ENCODE measurements at places on chromosomes 5 and 9.

- DNase-seq: no peak
Measured at GRCh38 chr9:83264315-83264714, 201.4 kb upstream of the RASEF start.

GRCh38 chr5:53211799-53212198 lies 102.2 kb upstream of the MOCS2 start:
- DNase-seq: no peak

GRCh38 chr5:137032929-137033328 lies 466.2 kb downstream of the SPOCK1 start:
- DNase-seq: no peak

DNA sequence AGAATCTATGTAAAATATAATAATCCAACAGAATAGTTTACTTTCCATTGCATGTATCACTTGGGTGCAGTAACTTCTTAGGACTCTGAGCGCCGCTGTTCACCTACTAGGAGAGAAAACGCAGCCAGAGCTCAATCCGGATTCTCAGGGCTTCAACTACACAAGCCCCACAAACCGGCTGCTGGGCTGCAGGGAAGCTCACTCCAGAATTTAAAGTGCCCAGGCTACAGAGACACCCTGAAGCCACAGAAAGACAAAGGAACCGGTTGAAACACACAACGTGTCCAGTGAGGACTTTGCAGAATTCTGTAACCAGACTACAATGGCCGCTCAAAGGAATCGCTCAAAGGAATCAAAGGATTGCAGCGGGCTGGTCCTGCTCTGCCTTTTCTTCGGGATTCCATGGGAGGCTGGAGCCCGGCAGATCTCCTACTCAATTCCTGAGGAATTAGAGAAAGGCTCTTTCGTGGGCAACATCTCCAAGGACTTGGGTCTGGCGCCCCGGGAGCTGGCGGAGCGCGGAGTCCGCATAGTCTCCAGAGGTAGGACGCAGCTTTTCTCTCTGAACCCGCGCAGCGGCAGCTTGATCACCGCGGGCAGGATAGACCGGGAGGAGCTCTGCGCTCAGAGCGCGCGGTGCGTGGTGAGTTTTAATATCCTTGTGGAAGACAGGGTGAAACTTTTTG lies at the start of gene PCDHGA10:
Gene PCDHGA10 (plus strand): TSS at position 134 of the 686 bp plus-strand sequence. CDS start 189 bp downstream, at position 323.
- peak; percentile 44 for DNase-seq

GRCh38 chr9:131593091-131593820 lies 47.9 kb downstream of the PRRT1B start:
- no peak for DNase-seq

DNA sequence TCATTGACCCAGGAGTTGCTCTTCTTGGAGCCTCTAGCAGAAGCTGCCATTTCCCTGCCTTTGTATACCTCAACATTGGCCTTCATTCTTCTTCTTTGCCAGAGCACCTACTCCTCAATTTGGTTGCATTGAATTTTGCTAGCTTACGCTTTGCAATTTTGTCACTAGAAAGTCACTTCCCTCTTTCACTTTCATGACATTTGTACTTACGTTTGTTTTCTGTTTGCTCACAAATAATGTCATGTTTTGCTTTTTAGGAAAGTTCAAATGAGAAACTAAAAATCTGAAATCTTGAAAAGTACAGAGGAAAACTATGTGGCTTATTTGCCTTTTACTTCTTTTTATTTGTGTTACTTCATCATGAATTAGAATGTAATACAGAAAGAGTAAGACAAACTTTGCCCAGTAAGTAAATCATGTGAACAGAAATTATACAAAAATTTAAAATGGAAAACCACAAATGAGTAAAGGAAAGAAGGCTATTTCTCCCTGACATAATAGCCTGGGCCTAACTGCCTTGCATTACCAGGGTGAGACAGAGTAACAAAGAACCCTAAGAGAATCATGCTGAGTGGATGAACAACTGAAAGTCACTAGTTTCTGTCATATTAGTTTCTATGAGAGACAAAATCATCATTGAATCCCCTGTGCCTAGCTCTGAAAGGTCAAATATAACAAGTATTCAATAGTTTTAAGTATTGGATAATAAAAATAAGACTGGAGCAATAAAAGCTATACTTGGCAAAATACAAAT lies 7.4 kb upstream of the IFNA1 start:
- DNase-seq: no peak

GRCh38 chr5:123367739-123368138 lies 55.5 kb downstream of the CEP120 start:
- DNase-seq: no peak

GRCh38 chr5:149935431-149935901 lies 9.1 kb downstream of the PDE6A start:
- no peak for DNase-seq

- DNase-seq: no peak
Measured at GRCh38 chr9:114779352-114779845, 26.4 kb downstream of the TNFSF15 start.

- DNase-seq: no peak
Measured at GRCh38 chr5:88544671-88545070, 276.0 kb upstream of the TMEM161B start.

- no peak for DNase-seq
Measured at GRCh38 chr5:2861605-2862004, 110.1 kb upstream of the IRX2 start.

DNA sequence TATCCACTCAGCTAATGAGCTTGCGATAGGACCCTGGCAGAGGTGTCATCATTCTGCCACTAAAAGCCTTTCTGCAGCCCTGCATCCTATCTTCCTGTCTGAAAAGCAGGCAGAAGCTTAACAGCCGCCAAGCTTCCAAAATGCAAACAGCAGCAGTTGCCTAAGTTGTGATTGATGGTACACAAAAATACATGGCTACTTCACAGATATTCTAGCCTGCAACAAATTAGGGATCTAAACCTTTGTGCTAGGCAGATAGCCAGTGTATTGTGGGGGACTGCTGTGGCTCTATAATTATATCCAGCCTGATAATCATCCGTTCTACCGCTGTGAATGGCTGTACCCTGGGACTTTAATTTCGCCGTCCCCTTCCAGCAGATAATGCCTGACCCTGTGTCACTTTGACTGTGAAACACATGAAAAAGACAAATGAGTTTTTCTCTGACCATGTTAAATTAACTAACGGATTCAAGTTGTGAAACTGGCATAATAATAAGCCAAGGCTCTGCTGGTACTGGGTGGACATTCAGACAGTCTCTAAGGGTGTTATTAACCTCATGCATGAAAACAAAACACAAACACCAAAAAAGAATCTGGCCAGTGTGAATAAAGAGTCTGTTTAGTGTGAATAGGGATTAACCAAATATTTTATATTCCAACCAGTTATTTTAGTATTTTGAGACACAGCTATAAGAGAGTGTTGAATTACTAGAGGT lies 45.9 kb downstream of the SEMA6A start:
- no peak for DNase-seq

GRCh38 chr9:130872093-130872492 lies 24.5 kb downstream of the QRFP start:
- DNase-seq: no peak

DNA sequence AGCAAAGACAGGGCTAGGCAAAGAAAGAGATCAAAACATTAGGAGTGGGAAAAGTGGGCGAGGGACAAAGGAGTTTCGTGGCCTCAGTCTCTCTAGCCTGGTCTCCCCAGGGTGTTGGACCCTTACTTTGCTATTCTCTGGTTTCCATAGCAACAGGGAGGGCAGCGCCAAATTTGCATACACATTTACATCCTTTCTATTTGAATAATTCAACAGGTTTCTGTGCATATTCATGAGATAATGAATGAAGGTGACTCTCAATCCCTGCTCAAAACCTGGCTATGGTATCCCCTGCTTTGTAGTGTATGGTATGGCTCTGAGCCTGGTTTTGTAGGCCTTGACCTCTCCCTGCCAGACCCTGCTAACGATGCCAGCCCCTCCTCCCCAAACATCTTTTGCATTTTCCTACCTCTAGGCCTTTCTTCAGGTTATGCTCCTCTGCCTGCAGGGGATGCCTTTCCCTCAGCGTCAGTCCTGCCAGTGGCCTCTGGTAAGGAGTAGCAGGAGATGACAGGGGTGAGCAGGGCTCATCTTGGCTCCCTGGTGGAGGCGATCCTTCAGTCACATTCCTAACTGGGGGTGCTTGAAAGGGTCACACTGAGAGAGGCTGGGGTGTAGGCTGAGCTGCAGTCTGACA lies 9.8 kb downstream of the RPP25L start:
- no peak for DNase-seq

DNA sequence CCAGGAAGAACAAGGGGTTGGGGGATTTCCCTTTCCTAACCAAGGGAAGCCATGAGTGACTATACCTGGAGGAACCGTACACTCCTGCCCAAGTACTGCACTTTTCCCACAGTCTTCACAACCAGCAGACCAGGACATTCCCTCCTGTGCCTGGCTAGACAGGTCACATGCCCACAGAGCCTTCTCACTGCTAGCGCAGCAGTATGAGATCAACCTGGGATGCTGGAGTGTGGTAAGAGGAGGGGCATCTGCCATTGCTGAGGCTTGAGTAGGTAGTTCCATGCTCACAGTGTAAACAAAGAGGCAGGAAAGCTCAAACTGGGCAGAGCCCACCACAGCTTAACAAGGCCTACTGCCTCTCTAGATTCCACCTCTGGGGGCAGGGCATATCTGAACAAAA lies 35.9 kb downstream of the SAXO1 start:
- DNase-seq: no peak

DNA sequence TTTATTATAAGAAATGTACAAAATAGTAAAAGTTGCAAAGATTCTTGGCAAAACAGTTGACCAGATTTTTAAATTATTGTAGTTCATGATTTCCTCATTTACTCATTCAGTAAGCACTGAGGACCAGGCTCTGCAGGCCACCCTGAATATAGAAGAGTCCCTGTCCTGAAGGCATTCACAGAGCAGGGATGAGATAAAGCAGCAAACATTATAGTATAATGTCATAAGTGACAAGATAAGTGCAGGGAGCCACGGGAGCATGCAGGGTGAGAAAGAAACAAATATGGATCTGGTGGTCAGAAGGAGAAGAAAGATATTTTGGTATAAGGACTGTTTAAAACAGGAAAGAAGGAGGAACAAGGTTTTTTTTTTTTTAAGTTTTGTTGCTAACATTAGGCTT lies 46.0 kb downstream of the PARP8 start:
- no peak for DNase-seq

- DNase-seq: no peak
Measured at GRCh38 chr9:93984860-93985259, 29.7 kb upstream of the BARX1 start.

GRCh38 chr9:134942011-134942787 lies 24.5 kb upstream of the FCN1 start:
- no peak for DNase-seq

DNA sequence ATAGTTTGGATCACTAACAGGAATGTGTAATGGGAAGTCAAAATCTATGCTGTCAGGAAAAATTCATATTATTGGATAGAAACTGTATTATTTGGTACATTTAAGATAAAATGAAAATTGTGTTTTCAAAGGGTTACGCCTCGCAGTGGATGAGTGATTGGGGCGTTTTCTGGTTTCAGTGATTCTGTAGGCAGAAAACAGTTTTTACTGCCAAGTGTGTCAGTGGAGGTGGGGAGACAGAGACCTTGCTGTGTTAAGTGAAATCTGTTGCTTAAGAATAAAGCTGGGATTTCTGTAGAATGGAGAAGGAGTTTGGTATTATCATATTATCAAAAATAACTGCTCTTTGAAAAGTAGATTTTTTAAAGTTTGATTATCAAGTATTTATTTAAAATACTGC lies 69.7 kb downstream of the GHR start:
- no peak for DNase-seq

DNA sequence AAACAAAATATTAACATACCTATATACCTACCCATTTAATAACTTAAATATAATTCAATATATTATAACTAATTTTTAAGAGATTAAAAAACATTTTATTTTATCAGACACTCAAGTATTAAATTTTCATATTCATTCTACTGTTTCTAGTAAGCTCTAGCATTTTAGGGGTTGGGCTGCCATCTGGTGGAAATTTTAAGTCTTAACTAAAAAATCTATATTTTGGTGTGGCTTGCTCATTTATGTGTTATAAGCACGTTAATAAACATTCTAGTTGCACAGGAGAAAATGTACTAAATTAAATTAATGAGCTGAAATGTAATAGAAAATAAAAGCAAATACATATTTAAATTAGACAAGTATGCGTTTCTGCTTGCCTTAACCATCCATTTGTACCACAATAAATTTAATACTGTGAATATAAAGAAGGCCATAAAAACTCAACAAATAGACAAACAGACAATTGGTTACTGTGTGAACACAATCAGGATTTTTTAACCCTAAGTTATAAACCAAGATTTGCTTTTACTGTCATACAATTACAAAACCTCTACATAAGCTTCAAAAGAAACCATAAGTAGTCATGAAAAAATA lies 1728.3 kb upstream of the CDH9 start:
- no peak for DNase-seq

GRCh38 chr5:143413958-143414669 lies 10.6 kb upstream of the NR3C1 start:
- DNase-seq: no peak

- no peak for DNase-seq
Measured at GRCh38 chr9:95217936-95218335, 99.6 kb downstream of the FANCC start.

GRCh38 chr9:86052556-86053468 lies 46.5 kb downstream of the GOLM1 start:
- no peak for DNase-seq

DNA sequence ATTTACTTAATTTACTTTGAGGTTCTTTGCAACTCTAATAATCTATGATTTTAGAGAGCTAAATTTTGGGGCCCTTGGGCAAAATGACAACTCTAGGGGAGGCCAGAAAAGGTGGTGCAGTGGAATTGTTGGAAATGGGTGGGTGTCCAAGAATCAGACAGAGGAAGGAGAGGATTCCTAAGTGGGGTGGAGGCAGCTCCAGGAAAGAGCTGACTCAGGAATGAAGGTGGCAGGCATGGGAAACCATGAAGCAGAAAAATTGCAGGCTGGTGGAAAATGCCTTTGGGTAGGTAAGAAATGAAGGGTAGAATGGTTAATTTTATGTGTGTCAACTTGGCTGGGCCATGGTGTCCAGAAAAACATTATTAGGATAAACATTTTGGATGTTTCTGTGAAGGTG lies 248.5 kb upstream of the TUT7 start:
- DNase-seq: no peak
